ENCODE measurements at places on chromosomes 11 and 22. TPM values are rescaled to one million over a fixed set of nuclear protein-coding genes. Genes with fewer than 3 reads are reported as not detected.

The GRAP2 gene
- not detected for total RNA-seq

The OR51B5 gene
- total RNA-seq, result not detected

The ZP1 gene
- total RNA-seq, result not detected

The EXPH5 gene
- 1.1 TPM for total RNA-seq

The CABP4 gene
- not detected for total RNA-seq

The SLC22A12 gene
- not detected for total RNA-seq

The PTPRJ gene
- 6.6 TPM for total RNA-seq

The FZD4 gene
- total RNA-seq, result 50.2 TPM

The BIRC2 gene
- 75.3 TPM for total RNA-seq

All from fibroblast of the aortic adventitia (primary cell).